ENCODE measurements at places on chromosomes 5 and 9.

- DNase-seq: no peak
Observed at GRCh38 chr5:90545511-90545910, 13.1 kb upstream of the ADGRV1 start.

- DNase-seq: no peak
Observed at GRCh38 chr9:133202688-133203453, 6.2 kb downstream of the OBP2B start.

GRCh38 chr9:88235615-88236014 lies 97.3 kb upstream of the SPATA31C2 start:
- DNase-seq: no peak

GRCh38 chr9:80995759-80996158 lies 693.6 kb downstream of the TLE1 start:
- DNase-seq: no peak

- DNase-seq: no peak
Observed at GRCh38 chr9:1331546-1332038, 281.4 kb downstream of the DMRT2 start.

GRCh38 chr9:76662476-76663281 lies 101.6 kb upstream of the PCA3 start:
- no peak for DNase-seq

DNA sequence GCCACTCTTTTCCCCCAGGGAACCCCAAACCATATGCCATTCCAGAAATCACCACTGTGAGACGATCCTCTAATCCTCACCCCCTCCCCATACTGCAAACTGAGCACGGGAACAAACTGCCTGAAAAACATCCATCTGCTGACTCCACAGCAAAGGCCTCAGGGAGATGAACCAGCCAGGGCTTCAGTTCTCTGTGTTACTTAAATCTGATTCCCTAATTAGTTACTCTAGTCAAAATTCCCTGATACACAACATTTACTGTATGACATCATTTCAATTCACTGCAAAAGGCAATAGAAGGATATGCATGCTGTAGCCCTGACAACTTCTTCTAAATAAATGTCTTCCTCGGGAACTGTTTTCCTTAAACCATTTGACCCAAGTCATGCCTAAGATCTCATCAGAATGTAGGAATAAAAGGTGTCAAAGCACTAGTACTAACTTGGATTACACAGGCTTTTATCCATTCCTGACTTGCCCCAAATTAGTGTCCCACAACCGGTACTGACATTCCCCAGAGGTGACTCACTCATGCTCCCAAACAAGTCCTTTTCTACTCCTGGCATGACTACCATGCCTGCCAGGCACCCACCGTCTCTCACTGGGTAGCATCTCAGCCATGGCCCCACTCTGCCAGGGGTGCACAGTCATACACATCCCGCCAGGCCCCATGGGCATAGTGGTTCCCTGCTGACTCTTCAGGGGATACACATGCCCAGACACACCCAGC lies 35.0 kb downstream of the MTX3 start:
- no peak for DNase-seq

DNA sequence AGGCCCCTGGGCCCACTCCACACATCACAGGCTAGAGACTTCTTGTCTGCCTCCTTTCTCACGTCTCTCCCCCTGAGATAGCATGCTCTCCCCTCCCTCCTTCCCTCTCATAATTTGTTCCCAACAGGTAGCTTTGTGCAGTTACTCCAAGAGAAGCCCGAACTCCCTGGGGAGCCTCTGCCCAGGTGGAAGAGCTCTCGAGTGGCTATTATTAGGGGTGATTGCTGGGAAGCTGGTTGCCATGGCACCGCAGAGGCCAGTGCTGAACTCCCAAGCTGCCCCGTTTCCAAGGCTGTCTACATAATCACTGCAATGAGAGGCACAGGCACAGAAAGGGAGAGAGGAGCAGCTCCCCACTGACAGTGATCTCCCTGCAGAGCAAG lies 104.7 kb upstream of the GPR151 start:
- no peak for DNase-seq

DNA sequence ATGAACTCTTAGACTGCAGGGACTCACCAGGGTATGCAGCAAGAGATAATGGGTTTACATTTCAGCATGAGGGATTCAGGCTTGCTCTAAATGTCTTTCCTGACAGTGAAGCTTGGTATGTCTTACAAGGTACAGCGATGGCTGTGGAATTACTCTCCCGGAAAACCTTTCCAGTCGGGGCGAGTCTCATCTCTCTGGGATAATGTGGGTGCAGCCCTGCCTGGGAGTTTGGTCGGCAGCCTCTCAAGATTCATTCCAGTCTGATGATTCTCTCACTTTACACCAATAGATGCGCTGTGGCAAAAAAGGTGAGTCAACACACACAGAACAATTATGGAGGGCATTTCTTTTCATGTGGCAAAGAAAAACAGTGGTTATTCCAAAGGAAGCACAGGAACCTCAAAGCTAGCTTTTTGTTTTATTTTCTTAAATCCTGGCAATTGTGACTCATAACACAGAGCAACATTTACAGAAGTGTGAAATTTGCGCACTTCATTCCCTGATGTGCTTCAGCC lies 190.3 kb downstream of the DCP2 start:
- DNase-seq: no peak

DNA sequence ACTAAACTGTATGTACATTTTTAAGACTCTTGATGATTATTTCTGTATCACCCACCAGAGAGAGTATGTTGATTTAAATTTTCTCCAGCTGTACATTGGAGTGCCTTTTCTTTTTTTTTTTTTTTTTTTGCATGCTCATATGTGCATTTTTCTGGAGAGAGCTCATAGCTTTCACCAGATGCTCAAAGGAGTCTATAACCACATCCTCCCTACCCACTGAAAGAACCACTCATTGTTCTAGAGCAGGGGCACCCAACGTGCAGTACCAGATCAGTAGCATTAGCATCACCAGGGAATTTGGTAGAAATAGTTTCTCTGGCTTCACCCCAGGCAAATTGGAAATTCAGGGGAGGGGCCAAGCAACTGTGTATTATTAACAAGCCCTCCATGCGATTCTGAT lies 53.9 kb upstream of the TMEM171 start:
- no peak for DNase-seq

- no peak for DNase-seq
Observed at GRCh38 chr9:75707191-75707590, 183.3 kb upstream of the PCSK5 start.

DNA sequence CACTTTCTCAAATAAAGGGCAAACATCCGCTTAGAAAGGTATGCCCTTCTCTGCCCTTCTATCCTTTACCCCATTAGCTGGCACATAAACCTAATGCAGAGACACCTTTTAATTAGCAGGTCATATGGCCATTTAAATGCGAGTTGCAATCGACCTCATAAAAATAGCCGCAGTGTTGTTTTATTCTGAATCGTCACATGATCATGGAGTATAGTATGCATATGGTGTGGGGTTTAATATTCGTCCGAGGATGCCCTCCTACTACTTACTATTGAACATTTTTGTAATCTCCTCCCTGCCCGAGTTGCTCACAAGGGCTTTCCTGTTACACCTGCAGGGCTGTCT lies 72.0 kb downstream of the PIK3R1 start:
- no peak for DNase-seq

GRCh38 chr9:112570671-112571167 lies 84.1 kb downstream of the KIAA1958 start:
- DNase-seq: no peak
